Activated CD8-positive, alpha-beta memory T cell treated with anti-CD3 and anti-CD28 coated beads for 24 hours (primary cell): ENCODE measurements at places on chromosomes 16 and 17.

DNA sequence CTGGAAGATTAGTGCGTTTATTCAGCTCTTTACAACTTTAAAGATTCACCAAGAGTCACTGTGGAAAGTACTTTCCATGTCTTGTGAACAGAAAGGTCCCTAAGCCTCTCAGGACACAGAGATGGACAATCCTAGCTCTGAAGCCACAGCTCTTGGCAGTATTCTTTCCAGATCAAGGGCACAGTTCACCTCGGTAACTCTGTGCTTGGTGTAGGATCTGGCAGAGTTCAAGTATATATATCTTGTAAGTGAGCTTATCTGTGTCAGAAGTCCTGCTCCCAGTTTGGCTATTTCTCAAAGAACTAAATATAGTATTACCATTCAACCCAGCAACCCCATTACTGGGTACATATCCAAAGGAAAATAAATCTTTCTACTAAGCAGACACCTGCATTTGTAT, 183.7 kb downstream of the CBLN1 start:
- no peak for DNase-seq

- DNase-seq = no peak
These were observed 35.8 kb downstream of the SRCIN1 start for GRCh38 chr17:38569701-38570512.

GRCh38 chr17:29292071-29292991, 1.6 kb downstream of the NUFIP2 start:
- peak; percentile 78 for DNase-seq

- no peak for DNase-seq
These were observed 15.7 kb downstream of the UBALD1 start for GRCh38 chr16:4599037-4599436.

- peak; percentile 88 for DNase-seq
These were observed 23.4 kb upstream of the SREBF1 start for GRCh38 chr17:17859909-17860765.

DNA sequence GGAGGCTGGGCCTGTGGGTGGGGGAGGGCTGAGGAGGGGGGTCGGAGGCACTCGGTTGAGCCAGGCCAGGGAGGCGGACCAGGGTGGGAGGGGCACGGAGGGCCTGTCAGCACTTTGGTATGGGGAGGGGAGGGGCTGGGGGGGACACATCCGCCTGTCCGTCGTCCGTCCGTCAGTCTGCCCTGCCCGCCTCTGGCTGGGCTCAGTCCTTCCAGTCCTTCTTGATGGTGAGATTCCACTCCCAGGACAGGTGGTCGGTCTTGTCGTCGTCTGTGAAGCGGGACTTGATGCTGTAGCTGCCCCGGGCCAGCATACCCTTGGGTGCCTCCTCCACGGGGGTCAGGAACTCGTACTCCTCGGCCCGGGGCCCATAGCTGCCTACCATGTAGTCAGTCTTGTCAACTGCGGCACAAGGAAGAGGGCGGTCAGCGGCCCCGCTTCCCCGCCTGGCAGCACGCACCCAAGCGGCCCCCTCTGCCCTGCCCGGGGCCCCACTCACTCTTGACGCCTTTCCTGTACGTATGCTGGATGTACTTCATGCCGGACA, 2.4 kb downstream of the ARHGDIA start:
- no peak for DNase-seq

- no peak for DNase-seq
These were observed 28.7 kb upstream of the RSL1D1 start for GRCh38 chr16:11880007-11880406.

GRCh38 chr16:83954577-83955016, 1.6 kb downstream of the OSGIN1 start:
- no peak for DNase-seq
